Lower lobe of right lung (tissue), 2 donors: ENCODE measurements at places on chromosomes 16 and 17.
A peak's percentile ranks its signal among the peaks of the same experiment; 100 is the strongest.

GRCh38 chr17:4221899-4222659, 41.7 kb downstream of the ANKFY1 start:
- H3K27ac ChIP-seq: no peak overlapping the region
- H3K36me3 ChIP-seq: peaks cover 25% of the 10 kb centered on the region
- H3K4me1 ChIP-seq: peaks cover 6% of the 10 kb centered on the region
- H3K27me3 ChIP-seq: no peaks in the 10 kb centered on the region

- no peak for DNase-seq
- peaks cover 19% of the 10 kb centered on the region for H3K36me3 ChIP-seq
- H3K4me3 ChIP-seq: peak overlapping the region; percentile 75
- H3K4me1 ChIP-seq: peaks cover 28% of the 10 kb centered on the region
- H3K27me3 ChIP-seq: no peaks in the 10 kb centered on the region
- peak overlapping the region; percentile 99 for H3K27ac ChIP-seq
These were observed 1.1 kb upstream of the ZNF263 start for GRCh38 chr16:3282103-3282729.

DNA sequence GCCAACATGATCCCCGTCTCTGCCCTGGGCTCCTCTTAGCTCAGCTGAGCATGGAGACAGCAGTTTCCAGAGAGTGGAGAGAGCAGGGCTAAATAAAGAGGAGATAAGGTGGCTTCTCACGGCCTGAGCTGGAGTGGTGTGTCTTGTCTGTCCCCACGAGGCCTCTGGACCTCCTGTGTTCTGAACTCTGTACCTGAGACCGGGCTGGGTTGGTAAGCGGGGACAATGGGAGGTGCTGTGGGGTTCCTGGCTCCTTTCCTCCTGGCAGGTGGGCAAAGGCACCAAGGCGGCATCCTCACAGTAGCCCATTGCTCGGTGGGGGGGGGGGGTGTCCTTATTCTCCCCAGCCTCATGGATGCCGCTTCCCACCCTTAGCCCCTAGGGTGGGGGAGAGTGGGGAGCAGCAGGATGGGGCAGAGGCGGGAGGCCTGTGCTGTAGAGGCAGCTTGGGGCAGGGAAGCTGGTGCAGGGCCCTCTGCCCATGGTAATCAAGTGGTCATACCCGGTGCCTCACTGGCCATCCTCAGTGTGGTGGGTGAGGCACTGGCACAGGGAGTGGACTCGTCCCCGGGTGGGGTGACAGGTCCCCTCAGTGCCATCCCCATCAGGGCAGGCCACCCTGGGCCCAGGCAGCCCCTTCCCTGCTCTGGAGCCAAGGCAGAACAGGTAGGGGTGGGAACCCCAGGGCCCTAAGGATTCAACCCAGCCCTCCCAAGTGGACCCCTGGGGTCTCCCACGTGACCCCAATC, 2.8 kb downstream of the AANAT start:
- H3K4me3 ChIP-seq: no peak overlapping the region
- DNase-seq: peak; percentile 39
- H3K27me3 ChIP-seq: no peaks in the 10 kb centered on the region
- peaks cover 5% of the 10 kb centered on the region for H3K4me1 ChIP-seq
- H3K36me3 ChIP-seq: peaks cover 49% of the 10 kb centered on the region
- H3K27ac ChIP-seq: no peak overlapping the region

DNA sequence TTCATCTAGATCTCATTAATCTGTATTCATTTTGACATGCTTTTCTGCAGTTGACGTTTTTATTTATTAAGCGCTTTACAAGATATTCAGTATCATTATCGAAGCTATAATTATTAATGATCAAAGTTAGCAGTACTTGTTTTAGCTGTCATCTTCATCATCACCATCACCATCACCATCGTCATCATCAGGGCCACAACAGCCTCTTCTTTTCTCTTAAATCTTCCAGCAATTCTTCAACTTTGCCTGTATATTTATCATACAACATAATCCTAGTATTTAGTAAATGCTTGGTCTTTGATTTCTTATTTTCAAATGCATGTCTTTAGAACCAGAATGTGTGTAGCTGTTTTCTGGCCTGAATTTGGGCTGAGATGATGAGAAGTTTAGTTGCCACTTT, 528.0 kb downstream of the MAF start:
- no peaks in the 10 kb centered on the region for H3K36me3 ChIP-seq
- H3K27me3 ChIP-seq: no peaks in the 10 kb centered on the region
- no peak overlapping the region for H3K4me3 ChIP-seq
- no peak overlapping the region for H3K27ac ChIP-seq
- DNase-seq: no peak

- H3K4me1 ChIP-seq: peaks cover 26% of the 10 kb centered on the region
- DNase-seq: peak; percentile 92
- no peaks in the 10 kb centered on the region for H3K27me3 ChIP-seq
- no peak overlapping the region for H3K4me3 ChIP-seq
- H3K27ac ChIP-seq: peak overlapping the region; percentile 88
- H3K36me3 ChIP-seq: no peaks in the 10 kb centered on the region
These were observed 31.3 kb upstream of the KRT17 start for GRCh38 chr17:41655611-41656111.

- H3K4me3 ChIP-seq: no peak overlapping the region
- H3K27ac ChIP-seq: peak overlapping the region; percentile 11
- H3K4me1 ChIP-seq: peaks cover 28% of the 10 kb centered on the region
- H3K27me3 ChIP-seq: no peaks in the 10 kb centered on the region
These were observed 26.8 kb upstream of the AXIN2 start for GRCh38 chr17:65588181-65588808.
